ENCODE measurements at places on chromosomes 1 and 21.

GRCh38 chr1:37999430-38000232, 5.7 kb downstream of the FHL3 start:
- DNase-seq, result no peak

DNA sequence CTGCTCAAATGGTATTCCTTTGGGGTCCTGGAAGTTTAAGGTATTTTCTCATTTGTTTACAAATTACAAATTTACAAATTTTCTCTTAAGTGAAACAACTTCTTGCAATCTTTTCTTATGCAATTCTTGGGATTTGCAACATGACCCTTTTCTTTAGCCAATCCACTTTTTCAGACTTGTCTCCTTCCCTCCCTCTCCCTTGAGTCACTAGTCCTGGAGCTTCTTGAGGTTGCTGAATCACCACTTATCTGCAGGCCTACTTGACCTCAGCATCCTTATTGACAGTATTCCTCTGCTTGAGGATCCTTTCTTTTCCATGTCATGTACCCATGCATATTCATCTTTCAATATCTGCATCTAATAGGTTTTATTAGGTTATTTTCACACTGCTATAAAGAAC, 302.8 kb upstream of the ADAMTS5 start:
- peak; percentile 67 for DNase-seq

- DNase-seq, result no peak
Measured at GRCh38 chr1:59499273-59499942, 202.5 kb downstream of the FGGY start.

- no peak for DNase-seq
Measured at GRCh38 chr1:225299624-225300023, 128.2 kb downstream of the LBR start.

- no peak for DNase-seq
Measured at GRCh38 chr1:225746361-225747179, 31.1 kb upstream of the SRP9 start.

GRCh38 chr1:115029526-115029925, at the start of gene TSHB:
TSS of gene TSHB (plus strand) at chr1:115029826. CDS start at chr1:115033363, 3,537 bp downstream.
- no peak for DNase-seq

GRCh38 chr1:29259802-29260441, 23.6 kb downstream of the PTPRU start:
- DNase-seq, result no peak

GRCh38 chr1:116474921-116475849, 95.6 kb downstream of the CD58 start:
- no peak for DNase-seq

GRCh38 chr1:116763116-116763786, 9.0 kb downstream of the CD2 start:
- no peak for DNase-seq

DNA sequence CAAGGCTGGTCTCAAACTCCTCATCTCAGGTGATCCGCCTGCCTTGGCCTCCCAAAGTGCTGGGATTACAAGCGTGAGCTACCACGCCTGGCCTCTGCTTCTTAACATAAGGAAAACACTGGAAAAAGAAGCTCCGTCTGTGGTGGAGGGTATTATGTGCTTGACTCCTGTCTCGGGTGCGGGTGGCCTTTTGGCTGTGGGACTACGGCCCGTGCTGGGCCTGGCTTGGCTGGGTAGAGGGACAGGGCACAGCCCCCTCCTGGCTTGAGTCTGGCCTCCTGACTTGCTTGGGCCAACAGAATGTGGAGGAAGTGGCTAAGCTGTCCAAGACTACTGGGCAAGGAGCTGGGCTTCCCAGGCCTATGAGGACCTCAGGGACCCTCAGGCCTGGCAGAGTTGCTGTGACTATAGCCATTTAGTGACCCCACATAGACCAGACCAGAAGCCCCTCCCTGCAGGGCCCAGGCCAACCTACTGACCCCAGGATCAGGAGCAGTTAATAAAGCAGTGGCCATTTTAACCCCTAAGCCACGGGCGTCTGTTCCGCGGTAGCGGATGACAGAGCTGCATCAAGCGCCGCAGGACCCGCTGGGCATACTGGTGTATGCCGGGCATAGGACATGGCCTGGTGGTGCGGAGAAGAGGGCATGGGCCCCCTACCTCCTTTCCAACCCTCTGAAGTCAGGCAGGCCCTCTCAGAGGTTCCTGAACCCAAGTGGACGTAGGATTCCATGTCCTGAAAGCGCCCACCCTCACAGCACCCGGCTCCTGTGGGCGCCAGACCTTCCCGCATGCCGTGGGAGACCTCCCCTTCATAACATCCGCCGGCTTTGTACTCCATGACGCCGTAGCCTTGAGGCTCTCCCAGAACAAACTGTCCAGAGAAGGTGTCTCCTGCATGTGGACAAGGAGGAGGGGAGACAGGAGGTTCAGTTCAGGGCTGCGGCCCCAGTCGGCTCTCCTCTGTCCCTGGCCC, 4.4 kb downstream of the MORN1 start:
- DNase-seq, result no peak

- DNase-seq, result no peak
Measured at GRCh38 chr21:35768187-35768586, 292.1 kb downstream of the SETD4 start.
